ENCODE measurements at places on chromosomes 5 and 9.

DNA sequence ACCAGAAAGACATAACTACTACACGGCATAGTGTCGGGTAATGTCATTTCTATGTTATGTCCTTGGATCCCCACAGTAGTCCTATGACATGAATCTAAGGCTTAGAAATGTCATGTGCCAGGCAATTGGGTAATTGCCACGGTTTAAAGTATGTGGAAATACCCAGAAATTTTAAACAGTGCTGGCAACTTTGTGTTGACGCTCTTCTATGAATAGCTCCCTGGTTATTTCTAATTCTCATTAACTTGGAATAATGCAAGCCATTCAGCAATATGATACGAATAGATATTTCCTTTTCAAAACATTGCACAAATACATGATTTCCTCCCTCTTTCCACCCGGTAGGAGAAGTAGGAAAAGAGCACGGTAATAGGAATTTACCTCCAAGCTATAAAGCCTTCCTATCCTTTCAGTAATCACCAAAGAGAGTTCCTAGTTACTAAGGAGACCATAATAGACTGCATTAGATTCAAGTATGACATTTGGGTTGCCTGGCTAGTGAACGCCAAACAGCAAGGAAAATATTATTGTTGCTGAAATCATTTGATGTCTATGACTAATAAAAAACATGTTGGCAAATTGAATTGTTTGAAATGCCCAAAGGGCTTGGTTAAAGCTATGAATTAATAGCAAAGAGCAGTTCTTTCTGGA is 168.4 kb downstream of the CCDC192 start:
- no peak for DNase-seq

DNA sequence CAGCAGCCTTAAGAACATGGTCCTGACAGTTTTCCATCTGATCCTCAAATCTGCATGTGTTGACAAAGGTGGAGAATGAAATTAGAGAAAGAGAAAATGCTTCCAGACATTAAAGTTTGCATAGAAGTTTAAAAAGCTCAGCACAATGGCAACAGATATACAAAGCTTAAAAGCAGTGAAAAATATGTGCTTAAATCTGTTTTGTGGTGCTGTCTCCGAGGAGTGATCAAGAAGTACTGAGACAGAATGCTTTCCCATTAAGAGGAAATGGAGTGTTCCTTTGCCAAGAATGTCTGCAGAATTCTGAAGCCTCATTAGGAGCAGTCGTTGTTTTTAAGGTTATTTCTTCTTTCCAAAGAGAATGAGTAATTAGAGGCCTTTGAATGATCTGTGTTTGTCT is 131.4 kb downstream of the MCTP1 start:
- no peak for DNase-seq

DNA sequence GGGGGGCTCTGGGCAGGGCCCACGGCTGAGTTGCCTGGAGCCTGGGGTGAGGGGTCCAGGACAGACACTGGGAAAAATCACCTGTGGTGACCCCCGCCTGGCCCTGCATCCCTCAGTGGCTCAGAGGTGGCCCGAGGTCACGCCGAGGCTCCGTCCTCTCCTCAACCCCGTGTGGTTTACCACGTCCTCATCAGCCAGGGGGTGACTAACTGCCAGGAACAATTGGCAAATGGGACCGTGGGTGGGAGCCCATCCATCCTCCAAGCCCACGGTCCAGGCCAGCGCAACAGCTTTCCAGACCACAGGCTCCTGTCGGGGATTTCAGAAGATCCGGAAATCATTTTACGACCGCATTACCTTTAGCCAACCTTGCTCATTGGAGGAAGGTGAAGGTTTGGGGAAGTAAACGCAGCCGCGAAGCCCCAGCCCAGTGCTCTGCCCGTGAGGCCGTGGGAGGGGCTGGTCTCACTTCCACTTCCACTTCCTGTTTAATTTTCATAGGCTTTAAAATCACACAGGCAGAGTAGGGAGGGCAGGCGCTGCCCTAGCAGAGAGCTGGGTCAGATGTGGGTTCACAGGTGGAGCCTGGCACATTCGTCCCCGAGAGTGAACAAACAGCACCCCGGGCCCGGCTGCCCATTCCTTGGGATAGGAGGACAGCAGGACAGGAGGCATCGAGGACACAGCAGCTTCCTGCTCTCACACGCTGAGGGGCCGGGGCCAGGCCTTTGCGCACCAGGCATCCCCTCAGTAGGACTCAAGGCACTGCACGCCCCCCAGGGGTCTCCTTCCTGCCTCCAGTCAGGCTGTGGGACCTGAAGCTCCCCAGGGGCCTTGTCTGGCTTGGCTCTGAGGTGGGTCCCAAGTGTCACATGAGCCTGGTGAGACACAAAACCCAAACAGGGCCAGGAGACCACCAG is 19.8 kb upstream of the SLC9A3 start:
- DNase-seq = peak; percentile 26

DNA sequence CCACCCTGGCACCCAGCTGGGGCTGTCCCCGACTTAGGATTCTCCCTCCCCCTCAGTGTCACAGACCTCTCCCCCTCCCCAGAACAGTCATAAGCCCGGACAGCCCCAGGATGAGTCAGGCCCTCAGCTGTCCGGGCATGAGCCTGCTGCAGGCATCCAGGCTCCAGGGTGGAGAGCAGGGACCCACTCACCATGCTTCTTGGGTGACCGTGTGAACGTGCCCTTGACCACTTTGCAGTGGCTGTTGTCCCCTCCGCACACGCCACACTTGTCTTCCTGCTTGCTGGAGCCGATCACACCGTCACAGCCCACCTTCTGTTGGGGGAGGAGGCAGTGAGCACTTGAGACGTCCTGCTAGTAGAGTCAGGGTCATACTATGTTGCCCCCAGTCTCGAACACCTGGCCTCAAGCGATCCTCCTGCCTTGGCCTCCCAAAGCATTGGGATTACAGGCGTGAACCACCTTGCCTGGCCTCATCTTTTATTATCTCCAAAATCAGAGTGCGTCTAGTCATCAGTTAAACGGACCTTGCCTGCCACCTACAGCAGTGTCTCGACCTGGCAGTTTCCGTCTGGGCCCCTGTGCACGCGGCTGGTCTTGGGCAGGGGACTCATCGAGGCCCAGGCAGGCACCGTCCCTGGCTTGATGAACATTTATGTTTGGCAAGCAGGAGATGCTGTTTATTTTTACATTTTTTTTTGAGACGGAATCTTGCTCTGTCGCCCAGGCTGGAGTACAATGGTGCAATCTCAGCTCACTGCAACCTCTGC is 72.6 kb downstream of the ZNF354C start:
- no peak for DNase-seq

GRCh38 chr5:90696153-90696552 is 137.6 kb downstream of the ADGRV1 start:
- no peak for DNase-seq

GRCh38 chr9:84229191-84229590 is 111.4 kb downstream of the SLC28A3 start:
- DNase-seq = no peak

DNA sequence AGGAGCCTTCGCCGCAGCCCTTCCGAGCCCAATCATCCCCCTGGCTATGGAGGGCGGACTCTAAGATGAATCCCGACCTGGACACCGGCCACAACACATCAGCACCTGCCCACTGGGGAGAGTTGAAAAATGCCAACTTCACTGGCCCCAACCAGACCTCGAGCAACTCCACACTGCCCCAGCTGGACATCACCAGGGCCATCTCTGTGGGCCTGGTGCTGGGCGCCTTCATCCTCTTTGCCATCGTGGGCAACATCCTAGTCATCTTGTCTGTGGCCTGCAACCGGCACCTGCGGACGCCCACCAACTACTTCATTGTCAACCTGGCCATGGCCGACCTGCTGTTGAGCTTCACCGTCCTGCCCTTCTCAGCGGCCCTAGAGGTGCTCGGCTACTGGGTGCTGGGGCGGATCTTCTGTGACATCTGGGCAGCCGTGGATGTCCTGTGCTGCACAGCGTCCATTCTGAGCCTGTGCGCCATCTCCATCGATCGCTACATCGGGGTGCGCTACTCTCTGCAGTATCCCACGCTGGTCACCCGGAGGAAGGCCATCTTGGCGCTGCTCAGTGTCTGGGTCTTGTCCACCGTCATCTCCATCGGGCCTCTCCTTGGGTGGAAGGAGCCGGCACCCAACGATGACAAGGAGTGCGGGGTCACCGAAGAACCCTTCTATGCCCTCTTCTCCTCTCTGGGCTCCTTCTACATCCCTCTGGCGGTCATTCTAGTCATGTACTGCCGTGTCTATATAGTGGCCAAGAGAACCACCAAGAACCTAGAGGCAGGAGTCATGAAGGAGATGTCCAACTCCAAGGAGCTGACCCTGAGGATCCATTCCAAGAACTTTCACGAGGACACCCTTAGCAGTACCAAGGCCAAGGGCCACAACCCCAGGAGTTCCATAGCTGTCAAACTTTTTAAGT is 819 bp downstream of the ADRA1B start:
- DNase-seq = no peak

GRCh38 chr5:170571281-170571731 is 67.5 kb downstream of the KCNIP1 start:
- no peak for DNase-seq

- peak; percentile 6 for DNase-seq
These were observed 764 bp downstream of the CAMLG start for GRCh38 chr5:134738963-134739661.

DNA sequence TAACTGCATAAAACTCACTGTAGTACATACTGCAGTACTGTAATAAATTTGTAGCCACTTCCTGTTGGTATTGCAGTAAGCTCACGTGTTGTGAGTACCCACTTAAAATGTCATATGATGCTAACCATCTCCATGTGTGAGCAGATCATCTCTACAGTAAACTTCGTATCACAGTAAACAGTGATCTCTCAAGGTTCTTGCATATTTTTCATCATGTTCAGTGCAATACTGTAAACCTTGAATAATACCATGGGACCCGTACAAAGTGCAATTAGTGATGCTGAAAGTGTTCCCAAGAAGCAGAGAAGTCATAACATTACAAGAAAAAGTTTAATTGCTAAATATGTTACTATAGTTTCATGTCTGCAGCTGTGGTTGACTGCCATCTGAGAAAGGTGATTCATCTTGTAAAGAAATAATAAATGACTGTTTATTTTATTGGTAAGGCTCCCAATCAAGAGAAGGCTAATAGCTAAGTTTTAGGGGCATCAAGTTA is 253.8 kb upstream of the POU5F2 start:
- no peak for DNase-seq

DNA sequence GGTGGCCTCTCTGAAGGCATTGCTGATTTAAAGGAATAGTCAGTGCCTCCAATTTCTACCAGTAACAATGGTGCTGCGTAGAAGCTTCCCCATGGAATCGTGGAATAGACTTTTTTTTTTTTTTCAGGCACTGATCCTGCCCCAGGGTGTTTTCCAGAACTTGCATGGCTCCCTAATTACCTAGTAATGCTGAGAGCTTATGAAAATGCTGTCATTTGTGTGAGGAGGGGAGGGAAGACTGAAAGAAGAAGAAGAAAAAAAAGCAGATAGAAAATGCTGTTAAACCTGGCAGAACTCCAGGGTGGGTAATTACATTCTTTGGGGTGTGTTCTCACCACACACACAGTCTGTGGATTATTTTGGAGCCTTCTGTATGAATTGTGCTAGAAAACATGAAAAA is 4.8 kb upstream of the GRIA1 start:
- no peak for DNase-seq

DNA sequence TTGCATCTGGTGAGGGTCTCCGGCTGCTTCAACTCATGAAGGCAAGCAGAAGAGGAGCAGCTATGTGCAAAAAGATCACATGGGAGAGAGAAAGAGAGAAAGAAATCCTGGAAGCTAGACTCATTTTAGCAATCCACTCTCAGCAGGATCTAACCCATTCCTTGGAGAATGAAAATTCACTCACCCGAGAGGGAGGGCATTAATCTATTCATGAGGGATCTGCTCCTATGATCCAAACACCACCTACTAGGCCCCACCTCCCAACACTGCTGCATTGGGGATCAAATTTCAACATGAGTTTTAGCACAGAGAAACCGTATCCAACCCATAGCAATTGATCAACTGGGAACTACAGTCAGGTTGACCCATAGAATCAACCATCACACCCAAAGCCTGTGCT is 98.1 kb upstream of the SV2C start:
- DNase-seq = no peak

DNA sequence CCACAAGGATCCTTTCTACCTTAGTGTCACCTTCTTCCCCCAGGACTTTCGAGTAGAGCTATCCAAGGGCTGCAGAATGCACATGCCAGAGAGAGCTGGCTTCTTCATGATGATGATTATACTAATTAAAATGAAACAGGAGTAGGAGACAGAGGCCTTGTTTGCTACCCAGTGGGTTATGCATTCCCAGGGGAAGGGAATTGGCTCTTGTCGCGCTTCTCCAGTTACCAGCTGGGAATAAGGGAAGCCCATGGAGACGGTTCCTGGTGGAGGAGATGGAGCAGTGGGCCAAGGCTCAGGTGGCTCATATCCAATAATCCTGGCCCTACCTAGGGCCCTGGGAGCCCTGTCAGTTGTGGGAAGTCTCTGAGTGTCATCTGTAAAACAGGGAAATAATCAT is 65.1 kb downstream of the WWC1 start:
- no peak for DNase-seq

DNA sequence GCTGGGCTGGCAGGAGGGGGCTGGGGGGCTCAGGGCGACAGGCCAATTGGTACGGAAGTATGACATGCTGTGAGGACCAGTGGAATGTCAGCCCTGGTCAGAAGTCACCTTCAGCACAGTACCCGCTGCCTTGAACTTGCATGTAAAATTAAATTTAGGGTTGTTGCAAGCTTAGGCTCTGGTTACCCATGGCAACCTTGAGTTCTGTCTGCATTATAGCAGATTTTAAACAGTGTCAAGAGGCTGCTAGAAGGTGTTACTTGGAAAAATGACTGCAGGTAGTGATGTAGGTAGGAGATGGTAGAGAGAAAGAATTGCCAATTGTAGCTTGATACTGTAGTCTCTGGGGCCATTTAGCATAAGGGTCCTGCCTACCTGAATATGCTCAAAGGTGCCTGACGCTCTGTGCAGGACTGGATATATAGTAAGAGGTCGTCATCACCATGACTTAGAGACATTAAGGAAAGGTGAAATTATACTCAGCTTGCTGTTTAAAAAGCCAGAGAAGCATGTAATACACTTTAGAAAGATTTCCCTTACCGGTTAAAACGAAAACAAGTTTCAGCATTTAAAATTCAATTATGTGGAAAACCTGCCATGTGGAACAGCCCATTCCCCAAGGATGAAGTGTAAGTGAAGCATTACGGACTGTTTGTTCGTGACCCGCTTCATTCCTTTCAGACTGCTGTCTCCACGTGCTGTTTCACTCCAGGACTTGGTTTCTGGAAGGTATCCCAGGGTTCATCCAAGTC is 169.0 kb downstream of the PDZD2 start:
- DNase-seq = no peak

DNA sequence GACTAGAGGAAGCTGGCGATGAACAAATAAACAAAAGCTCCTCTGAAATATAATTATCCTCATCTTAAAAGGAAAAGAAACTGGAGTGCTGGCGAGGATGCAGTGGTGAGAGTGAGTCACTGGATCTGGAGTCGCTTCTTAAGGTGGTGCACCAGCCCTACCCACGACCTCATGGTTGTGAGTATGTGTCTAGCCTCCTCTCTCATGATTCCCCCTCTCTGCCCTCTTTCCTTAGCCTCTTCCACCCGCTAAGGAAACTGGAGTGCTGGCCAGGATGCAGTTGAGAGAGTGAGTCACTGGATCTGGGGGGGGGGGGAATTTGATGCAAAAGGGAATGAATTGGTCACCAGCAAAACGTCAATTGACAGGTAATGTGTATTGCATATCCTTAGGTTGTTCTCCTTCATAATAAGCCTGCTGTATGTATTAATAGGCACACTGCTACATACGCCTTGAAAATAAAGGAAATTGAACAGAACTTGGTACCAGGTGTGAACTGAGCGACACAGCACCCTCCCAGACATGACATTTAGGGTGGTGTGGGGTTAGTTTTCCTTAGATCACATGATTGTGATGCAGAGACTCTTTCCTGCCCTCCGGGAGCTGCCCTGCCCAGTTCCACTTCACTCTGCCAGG is 36.3 kb upstream of the EBF1 start:
- DNase-seq = no peak

All from activated effector memory CD4-positive, alpha-beta T cell treated with Interleukin-2 at 50 U/mL for 16 hours (primary cell).